ENCODE measurements at places on chromosomes 4 and X. TPM values are rescaled to one million over a fixed set of nuclear protein-coding genes. Genes with fewer than 3 reads are reported as not detected.

- DNase-seq = no peak
Observed at GRCh38 chrX:131987252-131987651, 35.9 kb upstream of the STK26 start.

DNA sequence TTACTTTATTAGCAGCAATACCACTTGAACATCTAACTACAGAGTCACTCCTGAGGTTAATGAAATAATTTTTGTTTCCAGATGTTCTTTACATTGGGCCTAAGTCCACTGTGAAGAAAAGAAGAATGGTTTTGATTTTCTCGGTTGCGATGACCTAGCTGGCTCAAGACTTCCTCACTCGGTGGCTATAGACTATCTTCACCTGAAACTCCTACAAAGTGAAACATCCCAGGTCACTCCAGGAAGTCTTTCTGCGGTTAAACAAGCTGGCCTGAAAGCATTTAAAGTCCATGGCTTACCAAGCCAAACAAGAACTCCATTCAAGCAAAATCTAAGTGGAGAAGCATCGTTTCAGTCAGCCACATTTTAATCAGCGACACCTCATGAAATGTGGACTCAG is 13.7 kb upstream of the SORBS2 start:
- no peak for DNase-seq

The YY2 gene
- 3.5 TPM for total RNA-seq

DNA sequence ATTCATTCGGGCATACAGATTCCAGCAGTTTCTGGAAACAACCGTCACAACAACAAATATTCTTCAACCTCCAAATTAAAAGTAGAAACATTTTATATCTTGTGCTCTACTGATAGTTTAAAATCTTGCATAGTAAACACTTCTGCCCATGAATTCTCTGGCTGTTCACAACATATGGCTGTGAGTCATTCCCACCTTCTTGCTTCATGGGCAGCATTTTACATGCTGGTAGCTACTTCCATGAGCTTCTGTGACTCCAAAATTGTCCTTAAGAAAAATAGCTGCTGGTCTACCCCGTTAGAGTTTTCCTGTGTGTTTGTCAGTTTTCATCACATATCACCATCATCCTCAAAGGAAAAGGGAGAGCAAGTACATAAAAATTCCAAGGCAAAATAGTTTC is 22.7 kb downstream of the PNPLA4 start:
- DNase-seq = no peak

DNA sequence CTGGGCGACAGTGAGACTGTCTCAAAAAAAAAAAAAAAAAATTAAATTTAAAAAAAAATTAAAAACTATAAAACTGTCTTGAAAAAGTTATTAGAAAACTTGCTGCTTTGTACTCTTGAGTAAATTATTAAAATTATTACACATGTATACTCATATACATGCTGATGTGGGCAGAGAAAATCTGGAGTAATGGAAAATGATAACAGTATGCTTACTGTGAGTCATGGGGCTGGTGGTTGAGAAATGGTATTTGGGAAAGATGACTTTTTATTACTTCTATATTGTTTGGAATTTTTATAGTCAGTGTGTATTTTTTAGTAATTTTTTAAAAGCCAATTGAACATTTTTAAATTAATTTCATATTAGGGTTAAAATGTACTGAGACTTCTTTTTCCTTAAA is 7.5 kb downstream of the YY2 start:
- DNase-seq = no peak

- no peak for DNase-seq
Observed at GRCh38 chrX:67338262-67338661, 205.6 kb upstream of the AR start.

DNA sequence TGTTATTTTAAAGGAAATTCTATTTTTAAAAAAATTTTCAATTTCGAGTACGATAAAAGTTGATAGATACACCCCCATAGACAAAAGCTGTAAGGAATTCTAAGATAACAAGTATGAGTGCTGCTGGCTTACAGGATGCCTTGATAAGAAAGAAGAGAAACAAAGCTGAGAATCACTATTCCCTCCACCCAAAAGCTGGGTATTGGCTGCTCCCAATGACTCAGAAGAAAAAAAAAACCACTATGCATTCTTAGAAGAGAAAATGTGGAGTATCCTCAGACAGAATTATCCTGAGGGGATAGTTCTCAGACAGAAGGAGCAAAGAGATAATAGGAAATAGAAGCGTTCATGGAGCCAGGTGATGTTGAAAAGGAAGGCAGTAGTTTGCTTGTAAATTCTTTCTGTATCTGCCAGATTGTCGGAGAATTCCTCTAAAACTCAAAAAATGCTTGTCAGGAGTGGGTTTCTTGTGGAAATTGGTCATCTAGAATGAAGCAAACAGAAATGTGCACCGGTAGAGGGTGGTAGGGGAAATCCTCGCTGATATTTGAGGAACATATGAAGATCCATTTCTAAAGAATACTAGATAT is 217.5 kb upstream of the ADAMTS3 start:
- DNase-seq = no peak

- DNase-seq = no peak
Observed at GRCh38 chr4:101593666-101594065, 196.9 kb upstream of the BANK1 start.

The STS gene
- total RNA-seq = 17.0 TPM
